ENCODE measurements at places on chromosomes 4 and X.

DNA sequence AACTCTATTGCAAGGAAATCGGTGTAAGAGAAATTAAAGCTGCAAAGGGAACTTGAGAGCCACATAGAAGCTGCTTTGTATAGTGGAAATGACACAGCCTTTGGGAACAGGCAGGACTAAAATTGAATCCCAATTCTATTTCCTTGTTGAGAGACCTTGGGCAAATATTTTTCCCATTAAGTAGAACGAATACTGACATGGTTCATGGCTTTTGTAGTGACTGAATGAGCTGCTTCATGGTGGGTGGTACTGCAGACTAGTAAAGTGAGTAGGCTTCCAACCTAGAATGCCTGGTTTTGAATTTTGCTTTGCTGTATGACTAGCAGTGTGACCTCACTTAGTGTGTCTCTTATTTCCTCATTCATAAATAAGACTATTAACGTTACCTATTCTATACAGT lies 182.2 kb upstream of the KCNIP4 start:
- DNase-seq: peak; percentile 50

DNA sequence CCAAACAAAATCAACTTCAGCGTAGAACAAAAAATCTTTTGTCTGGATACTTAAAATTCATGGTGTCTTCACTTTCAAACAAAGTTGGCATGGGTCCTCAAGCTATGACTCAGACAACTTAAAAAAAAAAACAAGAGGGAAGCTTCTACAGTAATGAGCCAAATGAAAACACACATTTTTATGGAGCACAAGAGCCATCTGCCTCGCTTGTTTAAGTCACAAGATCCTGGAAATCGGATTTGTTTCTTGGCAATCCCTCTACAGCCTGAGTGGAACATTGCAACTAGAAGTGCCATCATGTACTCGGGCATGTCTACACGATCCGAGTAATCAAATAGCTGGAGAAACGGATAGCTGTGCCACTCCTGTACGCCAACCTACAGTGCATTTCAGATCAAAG lies 22.6 kb downstream of the LAMP2 start:
- peak; percentile 45 for DNase-seq

DNA sequence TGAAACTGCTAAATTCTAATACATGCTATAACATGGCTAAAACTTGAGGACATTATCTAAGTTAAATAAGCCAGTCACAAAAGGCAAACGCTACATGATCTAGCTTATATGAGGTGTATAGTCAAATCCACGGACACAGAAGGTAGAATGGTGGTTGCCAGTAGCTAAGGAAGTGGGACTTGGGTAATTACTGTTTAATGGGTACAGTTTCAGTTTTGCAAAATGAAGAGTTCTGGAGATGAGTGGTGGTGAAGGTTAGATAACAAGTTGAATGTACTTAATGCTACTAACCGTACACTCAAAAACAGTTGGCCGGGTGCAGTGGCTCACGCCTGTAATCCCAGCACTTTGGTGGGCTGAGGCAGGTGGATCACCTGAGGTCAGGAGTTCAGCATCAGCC lies 644.5 kb upstream of the DIPK2B start:
- DNase-seq: no peak

GRCh38 chrX:33339219-33339618 lies 127.9 kb upstream of the DMD start:
- DNase-seq: peak; percentile 57

GRCh38 chr4:163590103-163590502 lies 95.6 kb downstream of the TMA16 start:
- DNase-seq: no peak
